Neural progenitor cell (in vitro differentiated cells): ENCODE measurements at places on chromosomes 6 and 20. TPM values are rescaled to one million over a fixed set of nuclear protein-coding genes. Genes with fewer than 3 reads are reported as not detected.

GRCh38 chr20:17823409-17824144 lies 123.8 kb downstream of the BANF2 start:
- no peak for DNase-seq

Gene TEAD3
- 9.7 and 23.5 TPM in 2 replicates for total RNA-seq

DNA sequence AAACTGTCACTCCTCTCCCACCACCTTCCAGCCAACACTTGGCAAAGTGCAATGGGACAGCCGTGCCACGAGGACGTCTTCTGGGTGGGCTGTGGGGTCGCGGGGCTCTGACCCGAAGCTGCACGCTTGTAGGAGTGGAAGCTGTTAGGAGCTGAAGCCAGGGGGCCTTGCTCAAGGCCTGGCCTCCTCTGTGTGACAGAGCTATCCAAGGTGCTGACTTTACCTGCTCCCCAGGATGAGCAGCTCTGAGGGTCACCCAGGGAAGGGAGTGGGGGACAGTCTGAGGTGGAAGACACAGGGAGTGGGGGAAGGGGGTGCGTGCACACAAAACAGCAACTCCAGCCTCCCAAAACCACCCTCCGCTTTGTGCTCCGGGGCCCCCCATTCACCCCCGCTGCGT lies 17.5 kb upstream of the CHRNA4 start:
- DNase-seq = peak; percentile 85

DNA sequence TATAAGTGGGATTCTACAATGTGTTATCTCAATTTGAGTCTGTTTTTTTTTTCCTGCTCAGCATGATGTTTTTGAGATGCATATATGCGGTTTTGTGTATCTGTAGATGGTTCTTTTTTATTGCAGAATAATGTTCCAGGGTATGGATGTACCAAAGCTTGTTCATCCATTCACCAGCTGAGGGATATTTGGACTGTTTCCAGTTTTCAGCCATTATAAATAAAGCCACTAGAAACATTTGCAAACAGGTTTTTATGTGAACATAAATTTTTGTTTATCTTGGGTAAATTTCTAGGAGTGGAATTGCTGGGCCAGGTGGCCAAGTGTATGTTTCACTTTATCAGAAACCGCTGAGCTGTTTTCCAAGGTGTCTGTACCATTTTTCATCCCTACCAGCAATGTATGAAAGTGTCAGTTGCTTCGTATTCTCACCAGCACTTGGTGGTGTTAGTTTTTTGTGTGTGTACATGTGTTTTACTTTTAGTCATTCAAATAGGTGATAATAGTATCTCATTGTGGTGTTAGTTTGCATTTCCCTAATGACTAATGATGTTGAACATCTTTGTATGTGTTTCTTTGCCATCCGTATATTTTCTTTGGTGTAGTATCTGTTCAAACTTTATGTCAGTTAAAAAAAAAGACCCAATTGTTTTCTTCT lies 124.2 kb downstream of the CEBPB start:
- DNase-seq = no peak

DNA sequence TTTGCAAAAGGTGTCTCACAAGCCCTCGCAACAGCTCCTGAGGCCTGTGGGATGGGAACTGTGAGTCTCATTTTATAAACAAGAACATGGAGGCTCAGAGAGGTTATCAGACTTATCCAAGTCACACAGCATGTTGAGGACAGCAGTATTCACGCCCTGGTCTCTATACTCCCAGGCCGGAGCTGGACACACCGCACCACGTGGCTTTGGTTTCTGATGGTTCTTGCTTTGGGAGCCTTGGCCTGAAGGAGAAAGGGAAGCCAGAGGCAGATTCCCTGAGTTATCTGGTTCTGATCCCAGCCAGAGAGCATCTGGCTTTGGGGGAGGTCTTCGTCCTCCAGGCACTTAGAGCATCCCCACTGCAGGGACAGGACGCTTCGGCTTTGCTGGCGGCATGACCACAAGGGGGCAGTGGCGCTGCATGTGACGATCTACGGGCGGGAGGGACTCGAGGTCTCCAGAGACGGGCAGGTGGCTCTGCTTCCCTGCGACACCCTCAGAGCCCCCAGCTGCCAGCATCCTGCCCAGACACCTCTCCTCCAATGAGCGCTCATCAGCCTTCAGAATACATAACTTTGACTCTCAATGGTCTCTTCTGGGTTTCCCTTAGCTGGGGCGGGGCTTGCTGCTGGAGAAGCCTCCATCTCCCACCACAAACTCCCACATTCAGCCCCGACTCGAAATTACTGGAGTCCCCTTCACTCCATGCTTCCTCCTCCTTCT lies 51.4 kb upstream of the SAYSD1 start:
- DNase-seq = peak; percentile 92

DNA sequence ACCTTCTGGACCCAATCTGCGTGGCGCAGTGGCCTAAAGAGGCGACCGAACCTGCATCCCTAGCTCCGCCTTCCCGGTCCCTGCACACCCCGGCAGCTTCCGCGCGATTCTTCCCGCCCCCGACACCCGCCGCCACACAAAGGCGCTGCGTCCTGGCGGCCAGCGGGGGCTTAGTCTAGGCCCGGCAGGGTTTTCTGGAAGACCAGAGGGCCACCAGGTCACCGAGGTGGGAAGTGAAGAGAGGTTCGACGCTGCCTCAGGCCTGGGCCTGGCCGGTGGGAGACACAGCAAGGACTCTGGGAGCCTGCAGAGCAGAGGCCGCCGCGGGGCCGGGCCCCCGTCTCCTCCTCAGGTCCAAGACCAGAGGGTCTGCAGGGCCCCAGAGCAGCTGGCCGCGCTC lies 154.9 kb downstream of the OR2B2 start:
- DNase-seq = peak; percentile 68

Gene PET117
- 24.9 and 58.3 TPM in 2 replicates for total RNA-seq

GRCh38 chr20:25867776-25868649 lies 171.4 kb upstream of the ZNF337 start:
- DNase-seq = peak; percentile 86

DNA sequence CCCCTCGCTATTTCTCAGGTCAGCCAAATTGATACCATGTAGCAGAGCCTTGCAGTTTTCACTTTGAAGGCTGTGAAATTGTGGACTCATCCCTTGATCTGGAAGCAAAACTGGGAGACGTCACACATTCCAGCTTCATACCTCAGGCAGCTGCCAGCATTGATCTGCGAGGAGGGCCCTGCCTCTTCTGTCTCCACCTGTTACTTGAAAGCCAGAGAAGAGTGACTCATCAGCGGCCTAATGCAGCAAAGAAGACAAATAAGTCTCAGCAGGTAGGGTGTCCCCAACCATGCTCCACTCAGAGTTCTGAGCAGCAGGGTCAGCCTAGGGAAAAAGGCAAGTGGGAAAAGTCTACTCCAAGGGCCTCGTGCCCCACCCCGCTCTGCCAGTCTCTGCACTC lies 69.4 kb upstream of the BMP2 start:
- DNase-seq = peak; percentile 16

DNA sequence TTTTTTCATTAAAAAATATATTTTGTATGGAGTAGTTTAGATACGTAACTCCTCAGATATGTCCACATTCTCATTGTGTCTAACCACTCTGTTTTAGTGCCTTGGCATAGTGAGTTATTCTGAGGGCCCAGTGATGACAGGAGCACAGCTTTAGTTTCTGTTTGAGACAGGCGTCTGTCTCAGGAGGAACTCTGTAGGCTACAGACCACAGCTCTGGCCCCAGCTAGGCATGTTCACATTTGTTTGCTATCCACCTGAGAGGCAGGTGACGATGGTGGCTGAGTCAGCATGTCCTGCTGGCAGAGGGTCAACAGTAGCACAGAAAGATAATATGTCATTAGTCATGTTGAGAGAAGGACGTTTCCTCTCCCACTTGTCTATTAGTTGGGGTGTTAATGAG lies 16.3 kb downstream of the LRRC1 start:
- DNase-seq = no peak

GRCh38 chr20:17992847-17993513 lies 24.2 kb downstream of the MGME1 start:
- no peak for DNase-seq

- DNase-seq = peak; percentile 20
Measured at GRCh38 chr20:9686866-9687265, 152.0 kb downstream of the PAK5 start.

Gene NKX2-4
- total RNA-seq = not detected in 2 replicates

DNA sequence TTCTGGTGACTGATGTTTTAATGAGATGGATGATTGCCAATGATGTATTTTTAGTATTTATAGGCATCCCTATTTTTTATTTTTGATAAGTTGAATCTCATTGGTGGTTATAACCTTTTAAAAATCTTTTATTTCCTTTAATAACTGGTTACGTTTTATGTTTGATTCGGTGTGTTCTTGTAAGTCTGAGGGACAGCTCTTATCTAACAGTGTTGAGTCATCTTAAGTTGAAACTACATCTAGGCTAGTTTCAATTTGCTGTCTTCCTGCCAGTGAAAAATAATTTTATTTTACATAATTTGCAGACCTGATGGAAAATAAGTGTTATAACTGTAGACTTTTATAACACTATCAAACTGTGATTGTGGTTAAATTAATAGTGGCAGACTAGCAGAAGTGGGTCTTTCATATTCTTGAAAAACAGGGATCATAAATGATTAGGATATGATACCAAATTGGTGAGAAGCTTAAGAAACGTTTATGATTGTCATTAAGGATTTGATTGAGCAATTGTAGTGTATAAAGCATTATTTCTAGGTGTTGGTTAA lies 4.6 kb downstream of the AFDN start:
- DNase-seq = no peak

DNA sequence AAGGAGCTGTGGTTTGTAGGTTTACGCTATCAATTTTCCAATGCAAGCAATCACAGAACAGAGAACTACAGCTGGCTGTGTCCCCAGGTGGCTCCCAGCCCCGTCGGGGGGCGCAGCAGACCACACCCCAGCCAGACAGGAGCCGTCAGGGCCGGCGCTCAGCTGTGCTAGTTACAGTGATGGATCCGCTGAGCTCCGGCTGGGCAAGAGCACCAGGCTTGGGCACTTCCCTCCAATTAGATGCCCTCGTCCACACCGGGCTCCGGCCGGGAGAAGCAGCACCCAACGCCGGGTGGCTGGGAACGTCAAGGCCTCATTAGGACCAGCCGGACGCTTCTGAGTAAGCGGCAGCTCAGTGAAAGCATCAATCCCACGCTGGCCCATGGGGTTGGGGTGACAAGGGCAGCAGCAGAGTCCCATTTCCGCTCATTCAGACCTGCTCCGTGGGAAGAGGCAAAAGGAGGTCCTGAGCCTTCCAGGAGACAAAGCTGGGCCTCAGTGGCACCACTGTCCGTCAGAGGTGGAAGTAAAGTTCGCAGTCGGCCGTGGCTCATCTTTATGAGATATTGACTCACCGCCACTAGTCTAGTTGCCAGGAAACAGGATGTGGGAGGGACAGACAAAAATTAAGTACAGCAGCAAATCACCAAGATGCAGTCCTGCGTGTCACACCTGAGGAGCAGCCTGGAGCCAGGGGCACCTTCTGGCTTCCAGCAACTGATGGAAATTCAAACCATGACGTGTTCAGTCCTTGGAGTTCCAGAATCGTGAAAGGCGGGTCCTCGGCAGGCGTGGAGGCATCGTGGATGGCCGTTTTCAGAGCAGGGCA lies 164.1 kb downstream of the TAF4 start:
- DNase-seq = no peak

DNA sequence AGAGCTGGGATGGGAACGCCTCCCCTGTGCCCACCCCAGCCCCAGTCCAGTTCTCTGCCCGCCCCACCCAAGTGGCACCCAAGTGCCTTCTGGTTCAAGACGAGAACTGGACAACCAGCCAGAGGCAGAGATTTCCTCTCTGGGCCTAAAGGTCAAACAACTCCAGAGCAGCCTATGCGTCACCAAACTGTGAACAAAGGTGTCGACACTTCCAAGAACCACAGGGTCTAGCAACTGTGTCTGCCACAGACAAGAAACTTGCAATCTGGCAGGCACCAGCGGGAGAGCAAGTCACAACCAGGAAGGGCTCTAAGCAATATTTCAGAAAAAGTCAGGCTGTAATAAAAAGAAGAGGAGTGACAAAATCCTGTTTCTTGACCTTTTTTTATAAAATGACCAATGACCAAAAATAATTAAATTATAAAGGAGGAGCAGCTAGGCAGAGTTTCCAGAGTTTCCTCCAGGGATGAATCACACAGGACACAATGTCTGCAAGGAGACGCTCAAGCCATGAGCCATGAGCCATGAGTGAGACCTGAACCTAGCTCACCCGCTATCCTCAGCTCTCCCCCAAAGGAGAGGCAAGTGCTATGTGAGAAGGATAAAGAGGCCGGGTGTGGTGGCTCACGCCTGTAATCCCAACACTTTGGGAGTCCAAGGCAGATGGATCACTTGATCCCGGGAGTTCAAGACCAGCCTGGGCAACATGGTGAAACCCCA lies 11.1 kb downstream of the EDEM2 start:
- DNase-seq = no peak

DNA sequence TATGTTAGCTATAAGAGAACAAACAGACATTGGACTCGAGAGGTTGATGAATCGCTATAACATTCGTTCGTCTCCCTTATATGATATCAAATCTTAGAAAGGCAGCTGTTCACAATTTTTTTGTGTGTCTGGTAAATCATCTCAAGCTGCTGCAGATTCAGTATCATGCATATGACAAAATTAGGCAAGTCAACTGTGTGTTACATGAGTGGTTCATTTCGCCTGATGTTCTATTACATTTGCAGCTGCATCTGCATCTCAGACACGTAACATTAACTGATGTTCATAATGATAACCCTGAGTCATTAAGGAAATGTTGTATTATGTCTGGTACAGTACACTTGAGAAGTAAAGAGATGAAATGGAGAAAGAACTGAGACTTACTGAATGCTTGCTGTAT lies 92.1 kb downstream of the NKAIN2 start:
- DNase-seq = no peak

Gene TMEM170B
- 13.6 and 19.7 TPM in 2 replicates for total RNA-seq

GRCh38 chr6:5422321-5422915 lies 161.1 kb downstream of the FARS2 start:
- peak; percentile 60 for DNase-seq

DNA sequence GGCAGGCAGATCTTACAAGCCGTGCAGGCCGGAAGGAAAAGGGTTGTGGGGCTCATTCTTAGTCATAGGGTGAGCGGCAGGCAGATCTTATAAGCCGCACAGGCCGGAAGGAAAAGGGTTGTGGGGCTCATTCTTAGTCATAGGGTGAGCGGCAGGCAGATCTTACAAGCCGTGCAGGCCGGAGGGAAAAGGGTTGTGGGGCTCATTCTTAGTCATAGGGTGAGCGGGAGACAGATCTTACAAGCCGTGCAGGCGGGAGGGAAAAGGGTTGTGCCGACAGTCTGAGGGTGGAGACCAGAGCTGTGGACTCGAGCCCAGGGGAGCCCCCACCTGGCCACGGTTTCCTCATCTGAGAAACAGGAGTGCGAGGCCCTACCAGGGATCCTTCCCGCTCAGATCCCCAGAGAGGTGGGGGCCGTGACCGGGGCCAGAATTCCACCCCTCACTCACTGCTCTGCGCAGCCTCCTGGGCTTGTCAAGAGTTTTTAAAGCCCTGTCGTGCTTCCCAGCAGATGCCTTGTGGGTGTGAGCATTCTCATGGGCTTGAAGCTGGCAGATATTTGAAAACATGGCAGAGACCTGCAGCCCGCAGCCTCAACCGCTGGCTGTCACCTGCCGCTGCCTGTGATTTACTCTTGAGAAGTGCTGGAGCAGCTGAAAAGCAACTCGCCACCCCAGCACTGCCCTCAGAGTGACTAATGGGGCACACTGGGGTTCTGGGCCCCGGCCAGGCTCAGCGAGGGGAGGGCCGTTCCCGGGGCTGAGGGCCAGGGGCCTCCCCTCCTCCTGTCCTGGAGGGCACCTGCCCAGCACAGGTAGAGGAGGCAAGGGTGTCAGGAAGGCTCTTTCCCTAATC lies 31.9 kb downstream of the NTSR1 start:
- no peak for DNase-seq

GRCh38 chr6:52876056-52876787 lies 33.3 kb downstream of the GSTA3 start:
- DNase-seq = no peak
